ENCODE measurements at places on chromosomes 5 and 9.

GRCh38 chr9:125409217-125409636 lies 147.6 kb downstream of the GAPVD1 start:
- no peak for DNase-seq

DNA sequence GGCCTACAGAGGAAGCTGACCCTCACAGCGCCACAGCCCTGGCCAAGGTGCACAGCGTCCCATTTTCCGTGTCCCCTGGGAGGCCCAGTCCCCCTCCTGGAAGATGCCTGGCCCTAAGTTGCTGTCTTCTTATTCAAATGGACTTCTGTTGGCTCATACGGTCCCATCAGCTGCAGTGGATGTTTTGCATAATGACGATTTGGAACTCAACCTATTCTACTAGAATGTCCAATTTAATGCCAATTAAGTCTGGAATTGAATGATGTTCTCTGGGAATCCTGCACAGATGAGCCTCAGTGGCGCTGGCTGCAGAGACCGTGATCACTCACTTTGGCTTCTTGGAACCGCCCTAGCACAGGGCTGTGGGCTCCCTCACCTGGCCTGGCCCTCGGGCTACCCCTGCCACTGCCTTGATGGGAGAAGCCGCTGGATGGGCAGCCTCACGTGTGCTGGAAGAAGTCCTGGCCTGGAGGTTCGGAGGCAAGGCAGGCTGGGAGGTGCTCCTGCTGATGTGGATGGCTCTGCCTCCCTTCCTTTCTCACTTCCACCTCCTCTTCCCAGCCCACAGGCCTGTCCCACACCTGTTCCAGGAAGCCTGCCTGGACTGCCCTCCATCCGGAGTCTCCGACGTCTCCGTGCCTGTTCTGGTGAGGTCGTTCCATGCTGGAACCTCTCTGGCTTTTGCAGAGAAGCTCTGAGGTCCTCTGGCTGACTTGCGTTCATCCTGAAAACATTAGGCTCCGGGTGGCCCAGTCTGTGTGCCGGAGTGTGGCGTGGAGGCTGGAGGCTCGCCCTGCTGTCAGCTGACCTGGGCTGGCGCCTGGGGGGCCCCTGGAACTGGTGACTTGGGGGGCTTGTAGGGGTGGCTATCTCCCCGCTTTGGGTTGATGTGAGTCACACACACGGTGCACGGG lies 147.1 kb downstream of the RXRA start:
- no peak for DNase-seq

GRCh38 chr5:9363449-9363848 lies 182.4 kb downstream of the SEMA5A start:
- DNase-seq: no peak

- no peak for DNase-seq
Observed at GRCh38 chr5:164175083-164175482, 669.7 kb downstream of the MAT2B start.

DNA sequence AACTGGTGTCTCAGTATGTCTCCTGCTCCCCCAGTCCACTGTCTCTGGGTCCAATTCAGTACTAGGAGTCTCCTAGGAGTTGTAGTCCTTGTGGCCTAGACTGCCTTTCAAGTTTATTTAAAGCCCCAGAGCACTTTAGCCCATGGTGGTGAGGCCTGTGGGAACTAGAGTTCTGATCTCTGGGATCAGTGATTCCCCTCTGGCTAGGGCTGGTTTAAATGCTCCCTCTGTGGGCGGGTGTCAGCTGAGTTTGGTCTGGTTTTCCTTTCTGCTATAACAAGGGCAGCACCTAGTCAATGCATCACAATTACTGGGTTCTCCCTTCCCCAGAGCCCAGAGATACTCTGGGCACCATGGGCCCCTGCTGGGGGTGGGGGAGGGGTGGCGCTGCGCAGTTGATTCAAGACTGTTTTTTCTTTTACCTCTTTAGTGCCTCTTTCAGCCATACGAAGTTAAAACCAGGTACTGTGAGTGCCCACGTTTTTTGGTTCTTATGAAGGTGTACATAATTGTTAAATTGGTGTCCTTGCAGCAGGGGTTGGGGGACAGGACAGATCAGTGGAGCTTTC lies 9.3 kb upstream of the SLC36A3 start:
- no peak for DNase-seq

DNA sequence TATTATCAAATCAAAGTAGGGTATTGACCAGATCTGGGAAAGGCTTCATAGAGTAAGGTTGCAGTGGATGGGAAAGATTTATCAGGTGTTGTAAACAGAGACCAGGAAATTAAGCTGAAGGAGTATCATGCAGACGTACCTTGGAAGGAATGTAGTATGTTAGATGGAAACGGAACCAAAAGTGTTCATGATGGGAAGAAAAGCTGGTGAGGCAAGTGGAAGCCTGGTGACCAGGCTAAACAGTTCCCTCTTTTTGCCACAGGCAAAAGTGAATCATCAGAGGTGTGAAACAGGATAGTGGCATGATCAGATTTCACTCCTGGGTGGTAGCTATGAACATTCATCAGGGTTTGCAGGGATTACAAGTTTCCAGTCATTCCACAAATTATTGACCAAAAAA lies 780.1 kb upstream of the DMAC1 start:
- DNase-seq: no peak

DNA sequence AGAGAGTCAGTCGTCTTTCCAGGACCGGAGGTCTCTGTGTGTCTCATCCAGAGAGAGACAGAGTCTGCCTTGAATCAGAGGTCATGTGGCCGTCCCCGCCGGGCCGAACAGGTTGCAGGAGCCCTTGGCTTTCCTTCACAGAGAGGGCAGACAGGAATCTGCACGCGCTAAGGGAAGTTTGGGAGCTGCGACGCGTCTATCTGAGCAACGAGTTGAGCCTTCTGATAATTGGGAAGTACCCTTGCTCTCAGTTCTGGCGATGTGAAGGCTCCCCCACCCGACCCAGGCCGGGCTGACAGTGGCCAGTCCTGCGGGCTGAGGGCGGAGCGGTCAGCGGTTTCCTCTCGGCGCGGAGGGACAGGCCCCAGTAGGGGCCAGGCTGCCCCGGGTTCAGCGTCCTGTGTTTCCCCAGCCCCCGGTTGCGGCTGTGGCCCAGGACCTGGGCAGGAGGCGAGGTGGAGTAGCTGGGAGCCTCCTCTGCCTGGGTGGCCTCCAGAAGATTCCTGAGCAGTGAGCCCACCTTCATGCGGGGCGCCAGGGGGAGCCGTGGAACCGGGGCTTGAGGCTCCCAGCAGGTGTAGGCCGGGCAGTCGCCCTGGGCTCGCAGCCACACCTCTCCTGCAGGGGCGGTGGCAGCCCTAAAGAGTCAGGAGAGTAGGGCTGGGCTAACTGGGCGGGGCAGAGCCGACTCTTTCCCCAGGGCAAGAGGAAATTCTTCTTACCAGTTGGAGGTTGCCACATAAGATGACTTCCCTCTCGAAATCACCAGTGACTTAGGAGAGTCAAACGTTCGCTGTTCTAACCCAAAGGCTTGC lies 13.9 kb downstream of the NR2F1 start:
- no peak for DNase-seq

DNA sequence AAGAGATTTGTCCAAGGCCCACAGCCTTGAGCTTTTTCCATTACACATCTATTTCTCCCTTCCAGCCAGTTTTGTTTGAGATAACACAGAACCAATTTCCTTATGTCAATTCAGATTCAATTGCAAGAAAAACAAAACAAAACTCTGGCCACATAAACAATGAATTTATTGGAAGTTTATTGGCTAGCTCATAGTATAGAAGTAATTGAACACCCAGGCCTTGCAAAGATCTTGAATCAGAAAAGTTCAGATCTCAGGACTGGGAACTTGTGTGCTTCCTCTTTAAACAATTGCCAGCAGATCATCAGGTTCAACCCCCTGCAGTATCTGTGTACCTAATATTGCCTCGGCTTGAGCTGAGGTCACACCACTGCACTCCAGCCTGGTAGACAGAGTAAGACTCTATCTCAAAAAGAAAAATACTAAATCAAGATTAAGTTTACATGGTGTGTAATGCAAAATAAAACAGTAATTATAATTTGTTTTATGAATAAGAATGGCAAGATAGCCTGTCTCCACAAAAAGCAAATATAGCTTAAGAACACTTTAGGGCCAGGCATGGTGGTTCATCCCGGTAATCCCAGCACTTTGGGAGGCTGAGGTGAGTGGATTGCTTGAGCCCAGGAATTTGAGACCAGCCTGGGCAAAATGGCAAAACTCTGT lies 4.1 kb upstream of the ZCCHC10 start:
- DNase-seq: no peak

GRCh38 chr9:34994260-34994899 lies 4.8 kb downstream of the DNAJB5 start:
- DNase-seq: no peak

DNA sequence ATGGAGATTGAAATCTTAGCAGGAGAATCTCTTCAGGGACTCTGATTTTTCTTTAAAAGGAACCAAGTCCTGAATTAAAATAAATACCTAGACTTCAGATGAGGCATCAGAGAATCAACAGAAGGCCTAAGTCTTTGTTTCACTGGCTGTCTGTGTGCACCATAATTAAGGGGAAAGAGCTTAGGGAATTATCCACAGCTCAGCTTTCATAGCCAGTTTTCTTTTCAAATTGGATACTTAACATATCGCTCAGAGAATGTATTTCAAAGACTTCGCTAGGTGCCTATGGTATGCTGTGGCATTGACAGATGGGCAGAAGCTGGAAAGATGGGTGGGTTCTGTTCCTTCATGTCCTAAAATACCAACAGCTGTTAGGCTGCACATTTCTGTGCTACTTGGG lies 325.8 kb downstream of the TMEM38B start:
- DNase-seq: no peak

DNA sequence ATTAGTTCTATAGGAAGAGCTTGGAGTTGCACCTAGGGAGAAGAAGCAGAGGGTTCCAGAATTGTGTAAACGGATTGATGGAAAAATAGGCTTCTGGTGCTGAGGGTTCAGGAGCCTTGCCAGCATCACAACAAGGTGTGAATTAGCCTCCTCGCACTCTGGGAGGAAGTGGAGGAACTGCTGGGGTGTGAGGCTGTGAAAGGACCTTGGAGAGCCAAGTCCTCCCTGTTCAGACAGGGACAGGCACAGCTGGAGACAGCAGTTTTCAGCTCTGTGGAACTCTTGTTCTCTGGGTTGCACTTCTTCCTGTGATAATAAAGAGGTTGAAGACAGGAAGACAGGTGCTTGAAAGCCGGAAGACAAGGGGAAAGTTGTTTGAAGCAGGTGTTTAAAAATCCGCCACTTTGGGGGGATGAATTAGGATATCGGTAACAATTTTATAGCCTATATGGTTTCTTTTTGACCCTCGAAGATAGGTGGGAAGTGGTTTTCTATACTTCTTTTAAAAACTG lies 22.6 kb downstream of the DAPK1 start:
- no peak for DNase-seq

- no peak for DNase-seq
Observed at GRCh38 chr5:81232464-81233079, 550 bp upstream of the CKMT2 start.

- no peak for DNase-seq
Observed at GRCh38 chr5:26757941-26758340, 280.4 kb downstream of the CDH9 start.

DNA sequence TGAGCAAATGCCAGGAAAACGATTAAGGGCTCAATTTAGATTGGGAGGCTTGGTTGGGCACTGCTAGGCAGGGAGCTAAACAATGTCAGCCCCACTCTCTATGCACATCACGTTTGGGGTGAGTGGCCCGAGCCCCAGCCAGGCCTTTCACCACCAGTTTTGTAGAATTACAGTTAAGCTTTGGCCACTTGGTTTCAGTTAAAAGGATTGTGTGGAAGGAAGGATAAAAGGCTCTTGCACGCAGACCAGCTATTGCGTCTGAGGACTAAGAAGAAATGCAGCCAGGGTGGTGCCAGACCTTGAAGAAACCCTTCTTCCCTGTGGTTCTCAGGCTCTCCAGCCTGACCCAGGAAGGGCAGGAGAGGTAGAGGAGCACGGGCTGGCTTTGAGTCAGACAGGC lies 125.3 kb upstream of the SLC44A1 start:
- DNase-seq: no peak

- DNase-seq: no peak
Observed at GRCh38 chr5:33205727-33206410, 234.9 kb upstream of the TARS1 start.

DNA sequence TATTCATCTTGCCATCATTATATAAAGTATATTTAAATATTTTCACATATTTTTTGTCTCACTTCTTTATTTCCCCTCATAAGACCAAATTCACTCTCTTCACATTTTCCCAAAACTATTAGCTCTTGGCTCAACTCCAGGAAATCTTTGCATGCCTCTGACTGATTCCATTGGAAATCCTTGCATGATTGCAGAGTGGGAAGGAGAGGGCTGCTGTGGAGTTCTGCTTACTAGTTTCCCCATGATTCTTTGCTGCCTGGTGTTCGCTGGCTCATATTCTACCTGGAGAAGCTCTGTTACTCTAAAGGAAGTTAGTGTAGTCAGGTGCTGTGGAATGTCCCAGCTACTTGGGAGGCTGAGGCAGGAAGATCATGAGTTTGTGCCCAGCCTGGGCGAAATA lies 41.9 kb downstream of the LIX1 start:
- DNase-seq: no peak

DNA sequence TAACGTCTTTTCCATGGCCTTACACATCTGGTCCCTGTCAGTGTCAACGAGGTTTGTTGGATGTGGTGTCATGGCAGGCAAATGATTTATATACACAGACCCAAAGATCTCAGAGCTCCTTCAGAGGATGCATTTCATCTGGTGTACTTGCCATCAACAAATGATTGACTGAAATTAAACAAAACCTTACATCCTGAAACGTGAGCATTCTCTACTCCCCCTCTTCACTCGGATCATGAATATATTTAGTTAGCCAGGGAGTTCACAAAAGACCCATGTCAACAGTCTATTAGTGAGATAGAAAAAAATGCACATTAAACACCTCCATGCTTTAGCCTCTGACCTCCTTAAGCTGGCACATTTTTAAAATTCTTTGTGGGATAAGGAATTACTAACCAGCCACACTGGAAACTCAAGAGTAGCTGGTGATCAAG lies 215.6 kb downstream of the EFNA5 start:
- no peak for DNase-seq

- DNase-seq: no peak
Observed at GRCh38 chr5:125011014-125011413, 264.6 kb upstream of the ZNF608 start.

DNA sequence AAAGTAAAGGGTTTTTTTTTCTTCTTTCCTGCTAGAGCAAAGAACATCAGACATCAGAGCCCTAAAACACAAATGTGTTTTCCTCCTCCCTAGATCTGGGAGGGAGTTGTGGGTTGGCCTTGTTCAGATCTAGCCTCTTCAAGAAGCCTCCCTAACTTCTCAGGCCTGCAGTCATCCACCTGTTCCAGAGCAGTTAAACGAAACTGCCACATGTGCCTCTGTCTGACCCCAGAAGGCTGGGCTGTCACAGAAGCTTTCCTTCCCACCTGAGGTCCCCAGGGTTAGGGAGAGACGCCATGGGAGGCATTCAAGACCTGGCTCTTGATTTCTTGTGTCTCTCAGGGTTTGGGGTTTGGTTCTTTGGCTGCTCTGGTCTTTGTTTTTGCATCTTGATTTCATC lies 87.0 kb downstream of the DAB2IP start:
- DNase-seq: no peak

DNA sequence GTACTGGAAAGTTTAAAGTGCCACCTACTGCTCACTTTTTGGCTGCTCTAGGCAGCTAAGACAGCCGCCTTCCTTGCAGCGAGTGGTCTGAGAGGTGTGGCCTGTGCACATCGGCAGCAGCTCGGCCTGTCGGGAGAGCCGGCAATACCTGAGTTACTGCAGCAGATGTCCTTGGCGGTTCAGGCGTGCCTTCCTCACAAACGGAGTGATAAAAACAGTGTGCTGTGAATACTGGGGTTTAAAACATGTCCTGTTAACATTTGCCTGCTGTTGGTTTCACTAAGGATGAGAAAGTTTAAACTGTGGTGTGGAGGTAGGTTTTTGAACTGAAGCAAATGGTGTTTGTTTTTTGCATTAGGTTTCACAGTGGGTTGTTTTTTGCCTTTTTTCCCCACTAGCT lies 12.9 kb downstream of the TRAF2 start:
- DNase-seq: no peak

- no peak for DNase-seq
Observed at GRCh38 chr5:176420972-176421544, 4.7 kb upstream of the CLTB start.
